ENCODE measurements at places on chromosomes 1 and 21. TPM values are rescaled to one million over a fixed set of nuclear protein-coding genes. Genes with fewer than 3 reads are reported as not detected.
A peak's percentile ranks its signal among the peaks of the same experiment; 100 is the strongest.

GRCh38 chr1:115112496-115113375, 23.4 kb upstream of the TSPAN2 start:
- no peaks in the 10 kb centered on the region for H3K36me3 ChIP-seq
- DNase-seq, result no peak
- no peak overlapping the region for H3K27ac ChIP-seq
- H3K4me3 ChIP-seq, result no peak overlapping the region
- H3K4me1 ChIP-seq, result peaks cover 11% of the 10 kb centered on the region

DNA sequence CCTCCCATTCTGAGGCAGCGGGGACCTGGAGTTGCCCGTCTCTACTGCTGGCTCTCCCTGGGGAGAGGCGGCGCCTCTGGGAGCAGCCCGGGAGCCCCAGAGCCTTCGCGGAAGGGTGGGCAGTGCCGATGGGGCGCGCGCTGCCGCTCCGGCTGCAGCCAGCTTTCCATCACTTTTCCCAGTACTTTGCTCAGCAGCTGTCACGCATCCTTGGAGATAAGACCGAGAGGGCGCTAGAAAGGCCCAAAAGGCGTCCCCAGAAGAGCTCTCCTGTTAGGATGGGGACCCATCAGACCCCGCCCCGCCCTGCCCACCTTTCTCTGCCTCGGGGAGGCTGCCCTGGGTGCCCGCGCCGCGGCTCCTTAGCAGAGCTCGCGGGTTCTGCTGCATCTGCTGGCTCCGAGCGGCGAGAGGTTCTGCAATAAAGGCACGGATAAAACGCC, 534 bp downstream of the KCNH1 start:
- no peak overlapping the region for H3K27ac ChIP-seq
- H3K4me3 ChIP-seq, result peak overlapping the region; percentile 56
- peaks cover 6% of the 10 kb centered on the region for H3K4me1 ChIP-seq
- no peaks in the 10 kb centered on the region for H3K36me3 ChIP-seq
- no peak for DNase-seq
- H3K27me3 ChIP-seq, result peaks cover 41% of the 10 kb centered on the region

GRCh38 chr1:239456788-239457187, 70.4 kb downstream of the CHRM3 start:
- H3K4me3 ChIP-seq, result no peak overlapping the region
- no peaks in the 10 kb centered on the region for H3K27me3 ChIP-seq
- no peaks in the 10 kb centered on the region for H3K36me3 ChIP-seq
- H3K27ac ChIP-seq, result no peak overlapping the region
- peaks cover 8% of the 10 kb centered on the region for H3K4me1 ChIP-seq

DNA sequence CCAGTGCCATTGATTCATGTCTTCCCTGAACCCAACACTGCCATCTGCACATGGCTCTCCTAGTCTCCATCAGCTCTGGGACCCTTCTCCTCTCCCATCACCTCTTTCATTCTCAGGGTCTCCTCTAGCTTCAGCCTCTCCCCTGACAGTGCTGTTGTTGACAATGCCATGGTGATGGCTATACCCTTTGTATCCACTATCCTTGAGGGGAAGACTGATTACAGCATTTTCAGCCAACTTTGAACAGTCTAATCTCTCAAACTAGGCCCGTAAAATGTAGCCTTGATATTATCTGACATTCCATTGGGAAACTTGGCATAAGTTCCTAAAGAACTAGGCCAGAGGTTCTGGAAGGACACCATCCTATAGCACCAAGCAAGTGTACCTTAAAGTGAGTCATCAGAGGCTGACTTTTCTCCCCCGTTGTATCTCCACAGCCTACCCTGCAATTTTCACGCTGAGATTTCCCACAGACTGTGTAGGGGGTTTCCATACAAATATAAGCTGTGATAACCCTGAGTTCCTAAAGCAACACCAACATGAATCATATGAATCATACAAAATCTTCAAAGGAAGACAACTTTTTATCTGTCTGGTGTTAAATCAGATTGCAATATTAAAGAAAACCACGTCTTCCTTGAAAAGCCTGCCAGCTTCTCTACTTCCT, 5.8 kb downstream of the HAO2 start:
- no peaks in the 10 kb centered on the region for H3K4me1 ChIP-seq
- H3K27ac ChIP-seq, result no peak overlapping the region
- no peak overlapping the region for H3K4me3 ChIP-seq
- peaks cover 23% of the 10 kb centered on the region for H3K27me3 ChIP-seq
- DNase-seq, result no peak
- H3K36me3 ChIP-seq, result no peaks in the 10 kb centered on the region

DNA sequence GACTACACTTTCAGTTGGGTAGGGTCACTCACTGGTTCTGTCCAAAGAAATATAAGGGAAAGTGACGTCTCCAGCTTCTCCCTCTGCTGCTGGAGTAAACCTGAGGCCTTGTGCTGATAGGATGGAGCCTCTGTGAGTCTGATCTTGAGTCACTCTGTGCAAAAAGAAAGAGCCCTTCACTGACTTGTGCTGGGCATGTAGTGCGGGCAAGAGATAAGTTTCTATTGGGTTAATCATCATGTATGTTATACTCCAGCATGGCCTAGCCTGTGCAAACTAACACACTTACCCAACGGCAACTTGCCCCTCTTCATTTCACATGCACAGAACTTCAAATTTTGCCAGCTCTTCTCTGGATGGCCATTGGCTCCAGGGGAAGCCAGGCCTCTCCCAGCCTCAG, 118.5 kb upstream of the LMO4 start:
- no peak for DNase-seq
- no peak overlapping the region for H3K27ac ChIP-seq
- H3K36me3 ChIP-seq, result no peaks in the 10 kb centered on the region
- H3K4me3 ChIP-seq, result no peak overlapping the region

DNA sequence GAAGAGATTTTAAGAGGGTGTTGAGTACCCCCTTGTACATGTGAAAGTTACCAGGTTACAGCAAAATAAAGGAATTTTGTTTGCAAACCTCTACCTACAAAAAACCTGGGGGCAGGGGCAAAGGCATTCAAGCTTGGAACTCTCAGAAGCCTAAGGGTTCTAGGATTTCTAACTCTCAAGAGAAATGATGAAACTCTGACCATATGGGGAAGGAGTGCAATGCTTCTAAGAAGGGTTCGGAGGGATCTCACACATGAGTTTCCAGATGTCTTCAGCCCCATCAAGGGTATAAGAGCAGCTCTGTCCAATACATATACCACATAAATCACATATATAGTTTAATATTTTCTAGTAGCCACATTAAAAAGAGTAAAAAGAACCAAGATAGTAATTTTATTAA, 7.3 kb upstream of the FCGR2A start:
- H3K4me3 ChIP-seq, result no peak overlapping the region
- H3K27me3 ChIP-seq, result peaks cover 7% of the 10 kb centered on the region
- no peaks in the 10 kb centered on the region for H3K36me3 ChIP-seq
- H3K4me1 ChIP-seq, result peaks cover 25% of the 10 kb centered on the region

- no peak overlapping the region for H3K27ac ChIP-seq
- no peak for DNase-seq
- H3K27me3 ChIP-seq, result no peaks in the 10 kb centered on the region
- no peaks in the 10 kb centered on the region for H3K4me1 ChIP-seq
Observed at GRCh38 chr21:28099001-28099705, 893.5 kb downstream of the LTN1 start.

Gene FAM151A
- total RNA-seq, result not detected

Gene RGS16
- total RNA-seq, result 102 TPM

- H3K36me3 ChIP-seq, result no peaks in the 10 kb centered on the region
- DNase-seq, result no peak
- peak overlapping the region; percentile 88 for H3K27ac ChIP-seq
- peak overlapping the region; percentile 55 for H3K4me3 ChIP-seq
- peaks cover 11% of the 10 kb centered on the region for H3K4me1 ChIP-seq
Observed at GRCh38 chr1:246698466-246699094, 25.6 kb upstream of the SCCPDH start.

- no peak overlapping the region for H3K4me3 ChIP-seq
- no peaks in the 10 kb centered on the region for H3K36me3 ChIP-seq
- H3K27me3 ChIP-seq, result peaks cover 4% of the 10 kb centered on the region
Observed at GRCh38 chr1:22327411-22327810, 124.2 kb upstream of the ZBTB40 start.

GRCh38 chr1:65995928-65996327, 203.2 kb downstream of the PDE4B start:
- no peak for DNase-seq
- H3K27ac ChIP-seq, result no peak overlapping the region
- no peaks in the 10 kb centered on the region for H3K36me3 ChIP-seq
- H3K4me1 ChIP-seq, result no peaks in the 10 kb centered on the region

Gene PHACTR4
- 32.7 TPM for total RNA-seq

Gene FCRL2
- total RNA-seq, result not detected

GRCh38 chr21:38796424-38796823, 9.3 kb upstream of the ETS2 start:
- H3K4me1 ChIP-seq, result peaks cover 8% of the 10 kb centered on the region
- H3K27me3 ChIP-seq, result peaks cover 6% of the 10 kb centered on the region
- DNase-seq, result no peak
- H3K36me3 ChIP-seq, result no peaks in the 10 kb centered on the region
- H3K27ac ChIP-seq, result no peak overlapping the region
- H3K4me3 ChIP-seq, result no peak overlapping the region

Gene DNAJC6
- 10.0 TPM for total RNA-seq

DNA sequence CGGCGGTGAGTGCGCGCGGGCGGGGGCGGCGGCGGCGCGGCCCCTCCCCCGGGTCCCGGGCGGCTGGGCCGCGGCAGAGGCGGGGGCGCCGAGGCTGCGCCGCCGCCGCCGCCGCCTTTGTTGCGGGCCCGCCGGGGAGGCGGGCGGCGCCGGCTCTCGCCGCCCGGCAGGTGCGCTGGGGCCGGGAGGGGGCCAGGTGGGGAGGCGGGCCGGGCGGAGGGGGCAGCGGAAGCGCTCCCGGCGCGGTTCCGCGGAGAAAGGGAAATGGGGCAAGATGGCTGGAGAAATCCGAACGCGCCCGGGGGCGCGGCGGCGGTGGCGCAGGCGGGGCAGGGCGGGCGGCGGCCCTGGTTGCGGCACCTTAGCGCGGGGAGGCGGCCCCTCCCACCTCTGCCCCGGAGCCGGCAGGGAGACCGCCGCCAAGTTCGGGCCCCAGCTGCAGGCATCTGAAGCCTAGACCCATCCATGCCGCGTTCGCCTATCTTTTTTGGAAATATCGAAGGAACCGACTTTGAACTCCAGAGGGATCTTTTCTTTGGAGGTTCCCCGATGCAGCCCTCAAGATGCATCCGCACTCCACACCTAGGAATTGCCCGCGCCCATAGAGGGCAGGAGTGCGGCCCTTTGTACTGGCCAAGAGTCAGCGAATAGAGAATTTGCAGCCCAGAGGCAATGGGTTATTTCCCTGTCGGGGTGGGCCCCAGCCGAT, 479 bp downstream of the POGK start:
- peak overlapping the region; percentile 91 for H3K4me3 ChIP-seq
- peaks cover 33% of the 10 kb centered on the region for H3K4me1 ChIP-seq
- no peak for DNase-seq
- H3K27ac ChIP-seq, result peak overlapping the region; percentile 83

DNA sequence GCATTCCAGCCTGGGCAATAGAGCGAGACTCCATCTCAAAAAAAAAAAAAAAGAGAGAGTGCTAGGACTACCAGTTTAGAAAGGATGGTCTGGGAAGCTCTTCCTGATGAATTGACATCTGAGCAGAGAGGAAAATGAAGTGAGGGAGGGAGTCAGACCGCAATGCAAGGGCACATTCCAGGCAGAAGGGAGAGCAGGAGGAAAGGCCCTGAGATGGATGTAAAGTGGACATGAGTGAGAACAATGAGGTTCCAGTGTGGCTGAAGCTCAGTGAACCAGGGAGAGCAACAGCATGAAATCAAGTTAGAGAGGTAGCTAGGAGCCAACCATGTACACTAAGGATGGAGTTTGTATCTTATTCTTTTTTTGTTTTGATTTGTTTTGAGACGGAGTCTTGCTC, 55.9 kb upstream of the SPOCD1 start:
- peak overlapping the region; percentile 56 for H3K4me3 ChIP-seq
- peaks cover 5% of the 10 kb centered on the region for H3K36me3 ChIP-seq

Gene EFNA3
- total RNA-seq, result 1.2 TPM

Gene C1QC
- total RNA-seq, result not detected

- H3K4me3 ChIP-seq, result no peak overlapping the region
- H3K4me1 ChIP-seq, result no peaks in the 10 kb centered on the region
- H3K27me3 ChIP-seq, result peaks cover 20% of the 10 kb centered on the region
- DNase-seq, result no peak
- H3K27ac ChIP-seq, result no peak overlapping the region
- no peaks in the 10 kb centered on the region for H3K36me3 ChIP-seq
Observed at GRCh38 chr1:84062496-84062895, 63.6 kb upstream of the TTLL7 start.

DNA sequence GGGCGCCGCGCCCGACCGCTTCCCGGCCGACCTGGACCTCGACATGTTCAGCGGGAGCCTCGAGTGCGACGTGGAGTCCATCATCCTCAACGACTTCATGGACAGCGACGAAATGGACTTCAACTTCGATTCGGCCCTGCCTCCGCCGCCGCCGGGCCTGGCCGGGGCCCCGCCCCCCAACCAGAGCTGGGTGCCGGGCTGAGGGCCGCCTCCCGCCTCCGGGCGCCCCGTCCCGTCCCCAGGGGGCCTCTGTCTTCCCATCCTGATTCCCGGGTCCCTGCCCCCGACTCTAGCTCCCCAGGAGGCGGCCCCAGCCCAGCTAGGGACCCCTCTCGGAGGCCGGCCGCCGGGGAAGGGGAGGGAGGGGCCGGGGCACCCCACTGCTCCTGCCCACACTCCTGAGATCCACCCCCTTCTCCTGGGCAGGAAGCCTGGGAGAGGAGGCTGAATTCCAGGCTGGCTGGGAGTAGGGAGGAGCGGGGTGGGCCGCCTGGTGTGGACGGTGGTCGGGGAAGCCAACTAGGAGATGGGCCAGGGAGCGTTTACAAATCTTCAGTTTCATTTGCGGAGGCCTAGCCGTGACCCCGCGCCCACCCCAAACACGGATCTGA, 21.4 kb downstream of the FOXO6 start:
- peaks cover 11% of the 10 kb centered on the region for H3K4me1 ChIP-seq
- H3K36me3 ChIP-seq, result no peaks in the 10 kb centered on the region

DNA sequence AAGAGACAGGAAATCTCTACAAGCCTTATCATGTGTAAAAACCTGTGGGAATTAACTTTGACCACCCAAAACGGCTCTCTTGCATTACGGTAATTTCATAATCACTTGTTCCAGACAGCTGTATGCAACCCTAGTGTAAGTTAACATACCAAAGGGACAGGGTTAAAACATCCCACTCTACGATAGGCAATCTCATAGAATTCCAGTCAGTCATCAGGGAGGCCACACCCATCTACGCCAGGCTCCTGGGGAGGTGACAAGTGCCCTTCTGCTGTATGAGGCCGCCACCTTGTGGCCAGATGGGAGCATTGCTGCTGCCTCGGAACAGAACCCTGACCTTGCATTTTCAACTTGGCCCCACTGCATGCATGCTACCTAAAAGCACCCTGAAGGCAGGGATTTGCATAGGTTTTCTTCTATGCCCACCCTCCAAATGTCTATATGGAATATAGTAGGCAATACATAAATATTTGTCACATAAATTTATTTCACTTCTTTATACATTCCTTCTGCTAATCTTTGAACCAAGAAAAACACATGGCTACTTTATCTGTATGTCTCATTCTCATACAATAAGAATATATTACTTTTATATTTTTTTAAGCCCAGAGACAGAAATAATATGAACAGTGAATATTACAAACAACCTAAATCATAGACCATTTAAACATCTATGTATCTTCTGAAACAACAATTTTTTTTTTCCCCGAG, 12.6 kb downstream of the HSF2BP start:
- H3K4me1 ChIP-seq, result peaks cover 15% of the 10 kb centered on the region
- no peak overlapping the region for H3K27ac ChIP-seq
- peak; percentile 86 for DNase-seq
- H3K27me3 ChIP-seq, result peaks cover 17% of the 10 kb centered on the region
- peak overlapping the region; percentile 61 for H3K4me3 ChIP-seq
- H3K36me3 ChIP-seq, result no peaks in the 10 kb centered on the region

Gene LCE3E
- not detected for total RNA-seq

GRCh38 chr1:226542623-226543103, 5.9 kb upstream of the STUM start:
- H3K27ac ChIP-seq, result no peak overlapping the region
- H3K4me1 ChIP-seq, result peaks cover 2% of the 10 kb centered on the region
- H3K4me3 ChIP-seq, result no peak overlapping the region
- DNase-seq, result no peak
- H3K36me3 ChIP-seq, result no peaks in the 10 kb centered on the region

All from natural killer cell treated with Interleukin-12 subunit alpha and Interleukin-12 subunit beta and Interleukin-15 and Interleukin-18, amount 100 ng/mL, for 72 hours (primary cell).